ENCODE measurements at places on chromosomes 1 and 21.

DNA sequence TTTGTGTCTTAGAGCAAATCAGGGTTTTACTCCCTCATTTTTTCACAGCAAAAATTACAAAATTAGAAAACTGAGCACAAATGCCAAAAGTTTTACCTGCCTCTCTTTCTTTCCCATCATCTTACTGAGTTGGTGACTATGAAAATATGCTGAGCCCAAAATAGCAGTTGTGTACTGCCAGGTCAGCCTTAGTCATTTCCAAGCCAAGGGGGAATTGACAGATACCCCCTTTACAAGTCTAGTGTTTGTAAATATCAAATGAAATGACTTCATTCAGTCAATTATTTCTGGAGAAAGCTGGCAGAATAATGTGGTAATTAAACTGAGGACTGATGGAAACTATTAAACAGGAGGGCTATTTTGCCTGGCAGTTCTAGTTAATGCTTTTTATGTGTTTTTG, 11.4 kb upstream of the GORAB start:
- DNase-seq = no peak

- DNase-seq = no peak
Observed at GRCh38 chr1:38745476-38746401, 113.8 kb downstream of the RRAGC start.

DNA sequence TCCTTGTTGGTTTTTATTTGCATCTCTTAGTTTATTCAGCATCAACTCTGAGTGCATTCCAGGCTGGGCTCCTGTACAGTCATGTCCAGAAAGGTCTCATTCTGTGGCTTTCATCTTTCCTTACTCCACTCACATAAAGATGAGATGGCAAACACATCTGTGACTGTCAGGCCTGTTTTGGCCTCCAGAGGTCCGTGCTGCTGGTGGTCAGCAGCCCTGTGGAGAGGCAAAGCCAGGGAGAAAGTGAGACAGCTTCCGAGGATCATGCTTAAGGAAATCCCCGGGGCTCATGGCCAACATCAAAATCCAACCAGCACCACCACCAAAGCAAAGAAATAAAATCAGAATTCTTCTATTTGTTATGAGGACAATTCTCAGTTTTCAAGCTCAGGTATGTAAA, 96.1 kb upstream of the HIVEP3 start:
- no peak for DNase-seq

DNA sequence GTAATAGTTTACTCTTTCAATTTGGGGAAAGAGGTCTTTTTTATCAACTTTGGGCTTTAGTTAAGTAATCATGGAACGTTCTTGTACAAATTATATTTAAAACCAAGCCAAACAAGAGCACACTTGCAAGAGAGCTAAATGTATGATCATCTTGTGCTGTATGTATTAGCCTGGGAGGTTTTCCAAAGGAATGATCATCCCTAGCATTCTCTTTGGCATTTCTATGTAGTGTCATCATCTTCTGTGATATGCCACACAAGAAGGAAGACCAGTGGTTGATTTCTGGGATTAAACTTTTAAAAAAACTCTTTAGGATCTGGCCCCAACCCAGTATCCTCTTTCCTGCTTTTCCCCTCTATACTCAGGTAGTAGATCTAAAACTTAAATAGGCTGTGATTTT, 38.4 kb upstream of the KCNQ4 start:
- no peak for DNase-seq

GRCh38 chr1:209612646-209613399, 29.3 kb downstream of the CAMK1G start:
- DNase-seq = peak; percentile 58

GRCh38 chr1:26328597-26328996, 10.8 kb downstream of the CD52 start:
- DNase-seq = no peak

DNA sequence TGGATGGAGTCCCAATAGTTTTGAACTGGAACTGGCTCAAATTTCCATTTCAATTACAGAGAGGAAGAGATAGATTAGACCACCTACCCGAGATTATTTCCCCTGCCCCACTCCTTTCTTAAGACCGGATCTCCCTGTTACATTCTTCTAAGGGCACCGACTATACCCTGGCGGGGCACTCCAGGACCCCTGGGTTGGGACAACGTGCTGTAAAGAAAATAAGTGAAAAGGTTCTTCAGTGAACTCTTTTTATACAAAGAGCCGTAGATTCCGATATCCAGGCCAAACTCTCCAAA, 6.7 kb downstream of the NR5A2 start:
- DNase-seq = no peak

GRCh38 chr1:223716302-223716862, 4.0 kb downstream of the CAPN2 start:
- no peak for DNase-seq

GRCh38 chr1:46910790-46911189, 30.5 kb downstream of the CYP4A11 start:
- no peak for DNase-seq

DNA sequence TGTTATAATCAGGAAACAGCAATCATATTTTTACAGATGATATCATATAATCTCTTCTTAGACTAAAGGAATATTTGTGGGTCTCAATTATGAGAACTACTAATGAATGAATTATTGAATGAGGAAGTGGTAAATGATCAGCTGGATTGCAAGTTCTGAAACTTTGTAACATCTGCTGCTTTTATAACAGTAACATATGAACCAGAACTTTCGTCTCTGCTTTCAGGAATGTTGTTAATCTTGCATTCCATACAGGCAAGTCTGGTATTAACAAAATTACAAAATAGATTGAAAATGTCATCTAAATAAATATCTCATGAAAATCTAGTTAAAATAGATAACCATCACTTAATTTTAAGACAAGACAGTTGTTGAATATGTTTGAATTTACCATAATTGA, 110.5 kb upstream of the COL11A1 start:
- no peak for DNase-seq

DNA sequence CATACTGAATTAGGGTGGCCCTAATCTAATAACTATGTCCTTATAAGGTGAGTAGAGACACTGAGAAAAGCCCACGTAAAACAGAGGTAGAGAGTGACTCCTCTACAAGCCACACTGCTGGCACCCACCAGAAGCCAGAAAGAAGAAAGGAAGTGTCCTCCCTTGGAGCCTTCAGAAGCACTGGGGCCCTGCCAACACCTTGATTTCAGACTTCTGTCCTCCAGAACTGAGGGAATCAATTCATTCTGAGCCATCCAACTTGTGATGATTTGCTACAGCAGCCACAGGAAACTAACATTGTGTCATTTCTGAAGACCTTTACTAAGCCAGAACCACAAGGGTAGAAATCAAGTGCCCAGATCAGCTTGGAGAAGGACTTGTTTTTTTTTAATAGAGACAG, 15.0 kb downstream of the GNB1 start:
- no peak for DNase-seq

- DNase-seq = no peak
Observed at GRCh38 chr1:65289449-65289848, 19.9 kb upstream of the DNAJC6 start.

DNA sequence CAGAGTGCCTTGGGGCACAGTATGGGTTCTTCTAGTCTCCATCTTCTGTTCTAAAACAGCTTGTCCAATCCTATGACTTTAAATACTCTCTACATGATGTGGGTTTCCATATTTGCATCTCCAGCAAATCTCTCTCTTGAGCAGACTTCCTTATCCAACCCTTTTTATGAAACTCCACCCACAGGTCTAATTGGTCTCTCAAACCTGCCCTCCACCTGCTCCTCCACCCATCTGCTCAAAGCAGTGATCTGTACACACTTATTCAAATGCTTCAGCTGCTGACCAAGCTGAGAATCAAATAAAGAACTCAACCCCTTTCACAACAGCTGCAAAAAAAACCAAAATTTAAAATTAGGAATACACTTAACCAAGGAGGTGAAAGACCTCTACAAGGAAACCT, 11.5 kb downstream of the MCOLN2 start:
- DNase-seq = no peak

DNA sequence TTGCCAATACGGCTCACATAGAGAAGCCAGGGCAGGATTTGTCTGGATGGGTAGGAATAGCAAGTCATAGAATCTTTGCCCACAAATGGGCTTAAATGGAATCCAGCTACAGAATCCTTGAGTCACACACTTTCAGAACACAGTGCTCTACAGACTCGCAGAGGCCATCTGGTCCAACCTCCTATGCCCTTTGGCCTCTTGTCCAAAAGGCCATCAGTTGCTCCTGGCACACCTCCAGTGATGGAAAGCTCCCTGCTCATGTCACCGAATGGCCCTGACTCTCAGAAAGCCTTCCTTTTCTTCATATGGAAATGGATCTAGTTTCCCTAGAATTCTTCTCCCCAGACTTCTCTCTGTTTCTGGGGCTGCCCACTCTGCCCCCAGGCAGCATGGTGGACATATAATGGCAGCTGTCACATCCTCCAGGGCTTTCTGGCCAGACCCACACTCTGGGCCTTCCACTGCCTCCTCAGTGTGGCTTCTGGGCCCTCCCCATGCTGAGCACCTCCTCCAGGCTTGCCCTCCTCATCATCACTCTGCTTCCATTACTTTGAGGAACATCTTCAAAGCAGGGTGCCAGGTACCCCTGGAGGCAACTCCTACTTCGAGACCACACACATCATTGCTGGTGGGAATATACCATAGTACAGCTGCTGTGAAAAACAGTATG, 33.6 kb upstream of the TRABD2B start:
- DNase-seq = no peak

- DNase-seq = peak; percentile 42
Observed at GRCh38 chr1:6260433-6260934, 414 bp downstream of the GPR153 start.

DNA sequence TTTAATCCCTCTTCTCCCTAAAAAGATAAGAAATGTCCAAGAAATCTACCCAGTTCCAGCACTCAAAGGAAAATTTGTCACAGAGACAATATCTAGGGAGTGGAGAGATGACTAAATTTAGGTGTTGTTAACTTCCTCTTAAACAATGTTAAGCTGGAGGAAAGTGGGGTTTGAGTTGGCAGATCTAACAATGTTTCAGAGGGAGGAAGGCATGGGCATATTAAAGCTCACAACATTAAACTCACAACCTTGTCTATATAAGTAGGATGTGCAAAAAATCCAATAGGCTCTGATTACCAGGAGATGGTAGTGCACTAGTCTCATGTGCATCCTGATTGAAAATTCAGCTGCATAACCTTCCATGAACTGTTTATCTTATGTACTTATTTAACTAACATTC, 190.1 kb downstream of the BARHL2 start:
- no peak for DNase-seq

DNA sequence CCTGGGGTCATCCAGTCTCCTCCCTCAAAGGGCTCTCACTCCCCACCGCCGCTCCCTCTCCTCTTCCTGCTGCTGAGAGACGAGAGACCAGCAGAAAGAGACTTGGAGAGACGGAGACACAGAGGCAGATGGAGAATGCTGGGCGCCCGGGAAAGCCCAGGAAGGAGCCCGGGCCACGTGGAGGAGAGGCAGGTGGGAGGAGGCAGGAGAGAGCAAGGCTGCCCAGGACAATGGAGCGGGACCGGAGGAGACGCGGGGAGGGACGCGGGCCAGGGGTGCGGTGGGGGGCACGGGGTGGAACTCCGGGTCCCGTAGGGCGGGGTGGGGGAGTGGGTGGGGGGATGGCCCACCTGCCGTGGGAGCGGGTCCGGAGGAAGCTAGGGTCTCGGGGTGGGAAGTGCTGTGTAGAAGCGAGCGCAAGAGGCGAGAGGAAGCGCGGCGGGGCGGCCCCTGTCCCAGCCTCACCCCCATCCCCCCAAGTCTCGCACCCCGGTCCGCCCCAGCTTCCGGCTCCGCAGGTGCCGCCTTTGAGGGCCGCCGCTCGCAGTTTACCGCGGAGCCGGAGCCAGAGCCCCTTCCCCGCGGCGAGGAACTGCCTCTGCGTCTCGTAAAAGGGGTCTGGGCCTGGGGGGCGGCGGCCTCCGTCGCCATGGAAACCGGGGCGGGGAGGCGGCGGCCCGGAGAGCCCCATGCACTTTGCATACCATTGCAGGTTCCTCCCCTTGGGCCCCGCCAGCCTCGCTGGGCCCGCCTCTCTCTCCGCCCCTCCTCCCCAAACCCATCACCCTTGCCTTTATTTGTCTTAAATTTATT, 11.7 kb upstream of the EPHA2 start:
- DNase-seq = no peak

DNA sequence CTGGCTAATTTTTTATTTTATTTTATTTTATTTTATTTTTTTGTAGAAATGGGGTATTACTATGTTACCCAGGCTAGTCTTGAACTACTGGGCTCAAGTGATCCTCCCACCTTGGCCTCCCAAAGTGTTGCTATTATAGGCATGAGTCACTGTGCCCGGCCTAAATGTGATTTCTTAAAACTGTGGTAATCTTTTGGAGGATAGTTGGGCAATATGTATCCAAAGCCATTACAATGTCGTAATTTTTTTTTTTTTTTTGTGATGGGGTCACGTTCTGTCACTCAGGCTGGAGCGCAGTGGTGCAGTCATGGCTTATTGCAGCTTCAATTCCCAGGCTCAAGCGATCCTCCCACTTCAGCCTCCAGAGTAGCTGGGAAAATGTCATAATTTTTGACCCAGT, 14.2 kb downstream of the ETV3L start:
- DNase-seq = no peak

DNA sequence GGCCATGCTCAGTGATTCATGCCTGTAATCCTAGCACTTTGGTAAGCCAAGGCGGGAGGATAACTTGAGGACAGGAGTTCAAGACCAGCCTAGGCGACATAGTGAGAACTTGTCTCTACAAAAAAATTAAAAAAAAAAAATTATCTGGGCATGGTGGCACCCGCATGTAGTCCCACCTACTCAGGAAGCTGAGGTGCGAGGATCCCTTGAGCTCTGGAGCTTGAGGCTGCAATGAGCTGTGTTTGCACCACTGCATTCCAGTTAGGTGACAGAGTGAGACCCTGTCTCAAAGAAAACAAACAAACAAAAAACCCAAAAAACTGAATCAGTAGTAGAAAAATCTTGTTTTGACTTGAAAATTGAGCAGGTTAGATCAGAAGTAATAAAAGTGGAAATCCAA, 67.1 kb upstream of the IPO9 start:
- DNase-seq = no peak

GRCh38 chr21:44378646-44379514, 25.5 kb downstream of the TRPM2 start:
- no peak for DNase-seq

DNA sequence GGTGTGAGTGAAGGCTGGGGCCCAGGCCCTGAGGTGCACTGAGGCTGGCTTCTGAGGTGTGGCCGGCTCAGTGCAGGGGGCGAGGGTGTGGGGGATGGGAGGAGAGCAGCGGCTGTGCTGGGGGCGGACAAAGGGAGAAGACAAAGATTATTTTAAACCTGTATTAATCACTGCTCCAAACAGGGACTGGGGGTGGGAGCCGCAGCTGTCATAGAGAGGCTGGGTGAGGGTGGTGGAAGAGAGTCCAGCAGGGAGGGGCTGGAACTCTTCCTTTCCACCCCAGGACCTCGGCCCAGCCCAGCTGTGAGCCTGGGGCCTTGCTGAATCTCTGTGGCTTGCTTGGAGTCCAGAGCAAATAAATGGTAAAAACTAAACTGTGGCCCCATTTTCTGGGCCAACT, 106.9 kb downstream of the KCND3 start:
- DNase-seq = no peak

GRCh38 chr1:47681735-47682134, 243.9 kb downstream of the FOXD2 start:
- DNase-seq = no peak

All from RKO (cell line).